ENCODE measurements at places on chromosomes 6 and 20.

DNA sequence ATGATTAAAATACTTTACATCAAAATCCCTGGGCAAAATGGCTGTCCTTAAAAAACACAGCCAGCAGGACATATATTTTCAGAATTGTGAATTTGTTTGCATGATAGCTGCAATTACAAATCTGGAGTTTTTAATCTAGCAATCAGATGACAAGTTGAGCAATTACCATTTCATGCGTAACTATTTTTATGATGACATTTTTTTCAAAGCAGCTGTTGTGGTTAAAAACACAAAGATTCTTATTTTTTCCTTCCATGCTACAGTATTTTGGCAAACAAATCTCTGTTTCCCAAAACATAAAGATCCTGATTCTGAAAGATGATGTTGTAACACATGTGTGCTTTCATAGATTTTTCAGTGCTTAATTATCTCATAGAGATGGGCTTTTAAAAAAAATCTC, 90.2 kb downstream of the PHACTR1 start:
- DNase-seq, result no peak

DNA sequence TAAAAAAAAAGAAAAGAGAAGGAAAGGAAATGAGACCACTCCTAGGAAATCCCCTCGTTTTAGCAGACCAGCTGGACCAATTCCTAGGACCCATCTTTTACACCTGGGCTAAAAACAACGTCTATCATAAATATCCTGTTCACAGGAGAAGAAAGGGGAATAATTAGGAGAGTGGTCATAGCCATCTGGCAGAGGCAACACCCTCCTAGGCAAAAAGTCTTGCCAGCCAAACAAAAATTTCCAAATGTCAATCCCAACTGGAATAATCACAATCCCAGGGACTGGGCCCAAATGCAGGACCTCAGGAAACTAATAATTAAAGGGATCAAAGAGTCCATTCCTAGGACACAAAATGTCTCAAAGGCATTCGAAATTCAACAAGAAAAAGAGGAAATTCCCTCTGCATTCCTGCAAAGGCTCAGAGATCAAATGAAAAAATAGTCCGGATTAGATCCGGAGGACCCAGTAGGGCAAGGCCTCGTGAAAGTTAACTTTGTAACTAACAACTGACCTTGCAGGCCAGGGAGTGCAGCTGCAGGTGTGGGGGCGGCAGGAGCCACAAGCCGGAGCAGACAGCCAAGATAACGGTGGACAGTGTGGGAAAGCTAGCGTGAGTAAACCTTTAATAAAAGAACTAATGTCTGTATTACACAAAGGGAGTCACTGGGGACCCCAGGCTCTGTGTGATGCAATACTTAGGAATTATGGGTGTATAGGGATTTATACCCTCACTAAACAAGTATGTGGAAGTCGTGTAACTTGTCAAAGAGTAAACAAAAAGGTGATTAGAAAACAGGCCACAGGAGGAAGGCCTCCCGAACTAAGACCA, 11.7 kb downstream of the LCA5 start:
- no peak for DNase-seq

DNA sequence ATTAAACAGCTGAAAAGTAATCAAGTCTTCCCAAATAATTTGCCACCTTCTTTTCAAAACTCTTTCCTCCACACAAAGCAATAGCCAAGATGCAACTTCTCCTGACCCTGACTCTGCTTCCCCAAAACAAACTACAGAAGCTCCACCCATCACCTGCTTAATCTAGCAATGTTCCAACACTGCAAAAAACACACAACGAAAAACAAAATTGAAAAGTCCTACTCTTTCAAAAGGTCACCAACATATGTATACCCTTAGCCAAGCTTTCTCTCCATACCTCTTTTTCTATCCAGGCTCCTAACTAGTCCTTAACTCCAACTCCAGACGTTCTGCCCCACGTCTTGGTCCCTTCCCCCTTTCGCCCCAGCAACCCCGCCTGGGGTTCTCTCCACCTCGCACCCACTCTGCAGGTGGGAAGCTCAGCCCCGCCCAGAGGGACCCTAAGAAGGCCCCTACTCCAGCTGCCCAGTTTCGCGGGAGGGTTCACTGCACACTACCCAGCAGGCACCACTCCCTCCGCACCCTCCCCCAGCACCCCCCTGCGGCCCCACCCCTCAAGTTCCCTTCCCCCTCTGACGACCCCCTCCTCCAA, 717 bp downstream of the CSNK2A1 start:
- peak; percentile 59 for DNase-seq

- peak; percentile 86 for DNase-seq
Observed at GRCh38 chr6:34888874-34889555, at the start of gene ANKS1A. TSS of gene ANKS1A (plus strand) at chr6:34889255. CDS start at chr6:34889403, 148 bp downstream.

- DNase-seq, result no peak
Observed at GRCh38 chr6:11485271-11485670, 52.3 kb upstream of the TMEM170B start.

DNA sequence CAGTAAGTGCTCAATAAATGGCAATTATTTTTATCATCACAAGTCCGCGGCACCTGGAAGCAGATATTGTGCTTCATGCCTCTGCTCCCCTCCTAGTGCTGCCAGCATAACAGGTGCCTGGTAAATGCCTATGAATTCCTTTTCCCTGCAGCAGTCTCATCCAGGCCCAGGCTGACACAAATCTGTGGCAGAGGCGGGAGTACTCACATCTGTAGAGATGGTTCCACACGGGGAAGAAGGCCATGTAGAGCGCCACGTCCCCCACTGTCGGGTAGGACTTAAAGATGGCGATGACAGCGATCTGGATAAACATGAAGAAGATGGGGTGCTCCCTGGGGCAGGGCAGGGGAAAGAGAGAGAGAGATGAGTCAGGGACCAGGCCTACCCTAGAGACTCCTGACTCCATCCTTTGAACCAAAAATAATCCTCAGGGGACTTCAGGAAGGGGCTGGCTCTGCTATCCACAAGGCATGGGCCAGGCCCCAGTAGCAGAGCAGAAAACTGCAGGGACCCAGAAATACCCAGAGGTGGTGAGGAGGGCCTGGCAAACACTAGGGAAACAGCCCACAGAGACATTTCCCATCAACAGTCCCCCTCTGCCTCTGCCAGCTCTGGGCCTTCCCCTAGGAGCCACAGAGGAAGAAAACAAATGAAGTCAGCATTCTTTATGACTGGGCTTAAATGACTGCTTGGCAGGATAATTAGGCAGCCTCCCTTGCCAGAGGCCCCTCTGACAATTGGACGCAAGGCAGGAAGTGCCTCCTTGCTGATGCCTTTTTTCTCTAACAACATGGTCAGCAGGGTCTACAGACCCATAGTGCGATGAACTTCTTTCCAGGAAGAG, 23.0 kb downstream of the MAP1LC3A start:
- no peak for DNase-seq

DNA sequence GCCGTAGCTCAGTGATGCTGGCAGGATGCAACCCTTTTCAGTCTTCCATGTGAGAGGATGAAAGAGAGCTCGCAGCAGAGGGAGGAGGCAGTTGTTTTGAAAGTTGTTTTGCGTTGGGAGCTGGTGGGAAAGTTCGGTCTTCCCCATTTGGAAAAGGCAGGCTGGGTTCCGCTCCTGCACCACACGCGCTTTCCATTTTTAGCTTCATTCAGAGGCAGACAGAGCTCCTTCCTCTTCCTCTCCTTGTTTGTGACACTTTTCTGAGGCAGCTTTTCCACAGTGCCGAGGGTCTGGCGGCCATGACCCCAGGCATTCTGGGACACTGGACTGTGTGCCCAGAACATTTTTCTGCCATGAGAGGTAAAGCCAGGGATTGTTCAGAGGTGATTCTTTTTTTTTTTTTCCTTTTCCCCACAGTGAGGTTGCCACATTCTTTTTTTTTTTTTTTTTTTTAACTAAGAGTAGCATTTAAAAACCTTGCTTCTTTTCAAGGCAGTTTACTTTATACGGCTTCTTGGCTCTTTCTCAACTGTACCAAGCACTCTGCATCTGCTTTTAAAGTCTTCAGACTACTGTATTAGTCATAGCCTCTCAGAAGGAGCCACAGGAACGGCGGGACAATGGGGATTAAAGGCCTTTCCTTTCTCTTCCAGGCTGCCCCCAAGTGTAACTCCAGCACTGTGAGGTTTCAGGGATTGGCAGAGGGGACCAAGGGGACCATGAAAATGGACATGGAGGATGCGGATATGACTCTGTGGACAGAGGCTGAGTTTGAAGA, 1.6 kb downstream of the PRDM1 start:
- DNase-seq, result peak; percentile 36

DNA sequence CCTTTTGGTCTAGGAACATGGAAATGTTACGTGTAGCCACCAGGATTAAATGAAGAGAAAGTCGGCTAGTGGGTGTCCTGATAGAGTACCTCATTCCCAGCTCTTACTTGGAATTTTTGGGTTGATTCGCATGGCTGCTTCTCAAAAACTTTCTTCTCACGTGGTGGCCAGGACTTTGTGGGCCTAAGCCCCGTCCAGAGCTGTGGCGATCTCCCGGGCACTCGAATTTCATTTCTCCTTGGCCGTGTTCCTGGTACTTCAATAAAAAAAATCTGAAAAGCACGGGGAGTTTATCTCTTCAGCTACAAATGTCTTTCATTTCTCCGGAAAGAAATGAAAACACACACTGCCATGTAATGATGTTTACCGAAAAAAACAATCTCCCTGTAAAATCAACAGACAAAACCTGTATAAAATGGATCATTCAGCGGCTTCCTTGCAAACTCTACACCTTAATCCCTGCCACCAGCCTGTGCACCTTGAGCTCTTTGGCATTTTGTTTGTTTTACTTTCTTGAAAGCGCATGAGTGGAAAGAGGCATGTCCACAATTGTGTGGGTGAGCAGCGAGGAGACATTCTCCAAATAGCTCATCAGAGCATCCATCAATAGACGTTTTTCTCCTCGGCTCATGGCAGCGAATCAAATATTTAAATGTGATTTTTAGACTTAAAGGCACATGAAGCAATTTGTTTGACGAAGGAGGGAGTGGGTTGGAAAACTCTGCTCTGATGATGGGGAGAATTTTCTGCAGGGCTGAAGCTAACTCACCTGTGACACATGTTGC, 173.1 kb downstream of the TFAP2C start:
- no peak for DNase-seq

GRCh38 chr6:159988983-159989454, 20.1 kb downstream of the IGF2R start:
- DNase-seq, result no peak

- DNase-seq, result no peak
Observed at GRCh38 chr6:3239110-3239830, 11.8 kb upstream of the TUBB2B start.

DNA sequence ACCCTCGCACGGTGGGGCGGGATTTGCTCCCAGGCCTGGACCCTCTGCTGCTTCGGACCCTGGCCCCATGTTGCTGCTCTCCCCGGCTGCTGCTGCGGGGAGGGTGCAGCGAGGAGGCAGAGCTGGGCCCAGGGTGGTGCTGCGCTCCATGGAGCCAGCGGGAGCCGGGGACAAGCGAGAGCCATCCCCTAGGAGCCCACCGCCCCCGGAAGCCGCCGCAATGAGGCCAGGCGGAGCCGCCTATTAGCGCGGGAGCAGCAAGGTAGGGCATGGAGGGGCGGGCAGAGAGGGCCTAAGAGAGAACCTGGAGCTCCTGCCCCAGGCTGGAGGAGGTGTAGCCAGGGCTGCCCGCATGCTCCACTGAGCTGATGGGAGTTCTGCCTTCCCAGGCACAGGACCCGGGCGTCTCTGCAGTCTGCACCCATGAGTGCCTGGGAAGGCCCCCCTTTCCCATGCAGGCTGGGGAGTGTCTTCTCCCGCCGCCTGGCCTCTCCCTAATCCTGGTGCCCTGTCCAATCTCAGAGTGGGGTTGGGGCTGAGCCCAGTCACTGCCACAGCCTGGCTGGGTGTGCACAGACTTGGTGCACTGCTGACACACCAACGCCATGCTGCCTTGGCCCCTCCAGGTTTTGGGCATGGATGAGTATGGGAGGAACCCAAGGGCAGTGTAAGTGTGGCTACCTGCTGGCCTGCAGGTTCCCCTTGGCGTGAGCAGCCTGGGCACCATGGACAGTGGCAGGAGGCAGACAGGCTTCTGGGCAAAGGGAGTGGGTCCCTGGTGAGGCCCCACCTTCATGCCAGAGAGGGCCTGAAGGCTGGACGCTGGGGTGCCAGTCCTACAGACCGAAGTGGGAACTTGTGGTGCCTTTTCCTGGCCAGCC, 360.6 kb upstream of the MAP3K7 start:
- DNase-seq, result no peak

GRCh38 chr6:33828764-33829731, 25.2 kb upstream of the MLN start:
- DNase-seq, result no peak

GRCh38 chr6:72321788-72322187, 300.1 kb upstream of the KCNQ5 start:
- DNase-seq, result no peak

DNA sequence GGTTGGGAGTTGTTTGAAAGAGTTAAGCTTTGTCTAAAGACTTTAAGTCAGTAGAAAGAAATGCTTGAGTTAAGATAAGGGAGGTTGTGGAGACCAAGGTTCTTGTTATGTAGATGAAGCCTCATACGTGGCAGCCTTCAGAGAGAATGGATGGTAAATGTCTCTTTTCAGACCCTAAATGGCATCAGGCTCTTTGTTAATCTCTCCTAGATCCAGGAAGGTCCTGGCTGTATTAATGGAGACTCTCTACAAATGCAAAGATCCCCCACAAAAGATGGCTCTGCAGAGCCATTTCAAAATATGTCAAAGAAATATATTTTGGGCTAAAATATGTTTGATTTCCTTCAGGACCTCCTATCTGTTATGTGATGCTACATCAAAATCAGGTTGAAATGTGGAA, 161.6 kb downstream of the ADAT2 start:
- DNase-seq, result no peak

DNA sequence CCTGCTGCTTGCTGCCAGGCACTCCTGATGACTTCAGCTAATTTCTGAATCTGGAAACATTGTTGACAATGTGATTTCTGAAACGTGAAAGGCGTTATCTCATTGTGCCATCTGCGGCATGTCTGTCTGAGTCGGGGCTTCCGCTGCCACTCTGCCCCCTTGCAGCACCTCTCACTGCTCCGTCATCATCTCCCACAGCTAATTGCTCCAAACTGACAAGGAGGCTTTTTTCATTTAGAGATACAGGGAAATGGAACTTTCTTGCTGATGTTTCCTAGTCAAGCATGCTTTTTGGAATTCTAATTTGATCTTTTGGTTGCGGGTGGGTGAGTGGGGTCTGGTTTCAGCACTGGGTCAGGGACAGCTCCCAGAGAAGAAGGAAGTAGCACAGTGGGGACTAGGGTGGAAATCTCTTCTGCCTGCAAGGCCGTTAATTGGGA, 233.5 kb downstream of the DHX35 start:
- no peak for DNase-seq

- no peak for DNase-seq
Observed at GRCh38 chr6:149334682-149335160, 17.2 kb downstream of the TAB2 start.

DNA sequence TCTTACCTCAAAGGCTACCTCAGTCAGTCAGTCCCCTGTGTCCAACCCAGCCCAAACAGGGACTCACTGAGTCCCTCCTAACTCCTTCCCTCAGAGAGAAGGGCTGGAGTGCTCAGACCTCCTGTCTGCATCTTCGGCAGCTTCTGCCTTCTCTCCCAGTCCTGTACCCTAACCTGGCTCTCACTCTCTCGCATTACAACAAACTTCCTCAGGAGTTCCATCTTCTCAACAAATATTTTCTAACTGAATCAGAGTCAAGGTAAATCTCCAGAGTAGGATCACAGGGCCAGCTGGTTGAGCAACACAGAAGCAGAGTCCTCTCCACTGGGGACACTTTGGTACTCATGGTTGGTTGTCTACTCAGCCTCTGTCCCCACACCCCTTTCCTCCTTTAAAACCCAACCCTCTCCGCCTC, 92.3 kb downstream of the MRPL14 start:
- no peak for DNase-seq
